M059J (cell line): ENCODE measurements at places on chromosomes 4 and X. TPM values are rescaled to one million over a fixed set of nuclear protein-coding genes. Genes with fewer than 3 reads are reported as not detected.
A peak's percentile ranks its signal among the peaks of the same experiment; 100 is the strongest.

BRS3 gene
- not detected in 2 replicates for total RNA-seq

GRCh38 chrX:41110801-41111625 is 25.8 kb downstream of the USP9X start:
- DNase-seq, result no peak

ADH6 gene
- not detected in 2 replicates for total RNA-seq

SLC9B2 gene
- total RNA-seq, result 3.7 and 4.0 TPM in 2 replicates

- DNase-seq, result no peak
Observed at GRCh38 chr4:79764120-79764519, 308.9 kb downstream of the ANTXR2 start.

CDS1 gene
- 4.7 and 8.0 TPM in 2 replicates for total RNA-seq

- DNase-seq, result no peak
Observed at GRCh38 chrX:103794119-103794518, 17.5 kb downstream of the PLP1 start.

DNA sequence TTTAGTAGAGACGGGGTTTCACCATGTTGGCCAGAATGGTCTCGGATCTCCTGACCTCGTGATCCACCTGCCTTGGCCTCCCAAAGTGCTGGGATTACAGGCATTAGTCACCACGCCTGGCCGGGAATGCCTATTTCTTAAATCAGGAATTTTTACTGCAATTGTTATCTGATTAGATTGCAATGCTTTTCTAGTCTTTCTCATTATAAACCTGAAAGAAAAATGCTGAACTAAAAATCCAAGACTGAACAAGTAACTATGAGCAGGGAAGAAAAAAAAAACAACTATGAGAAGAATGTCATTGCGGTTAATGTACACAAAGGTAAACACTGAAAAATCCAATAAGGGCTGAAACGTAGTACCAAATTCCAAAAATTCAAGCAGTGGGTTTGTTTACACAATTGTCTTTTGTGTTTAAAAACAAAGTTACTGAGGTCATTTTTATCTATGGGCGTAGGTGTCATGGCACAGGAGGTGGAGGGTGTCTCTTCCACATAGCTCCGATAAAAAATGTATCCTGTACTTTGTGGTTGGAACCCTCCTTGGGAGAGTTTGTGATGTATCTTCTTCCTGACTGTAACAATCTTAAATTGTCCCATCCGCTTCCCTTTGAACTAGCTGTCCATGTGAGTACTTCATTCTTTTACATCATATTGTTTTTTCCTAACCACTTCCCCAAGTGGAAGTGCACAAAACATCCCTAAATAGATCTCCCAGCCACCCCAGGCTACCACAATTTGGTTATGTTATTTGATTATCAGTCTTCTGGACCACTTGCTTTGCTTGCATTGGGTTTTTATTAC is 11.1 kb upstream of the TMEM156 start:
- DNase-seq, result peak; percentile 69

DNA sequence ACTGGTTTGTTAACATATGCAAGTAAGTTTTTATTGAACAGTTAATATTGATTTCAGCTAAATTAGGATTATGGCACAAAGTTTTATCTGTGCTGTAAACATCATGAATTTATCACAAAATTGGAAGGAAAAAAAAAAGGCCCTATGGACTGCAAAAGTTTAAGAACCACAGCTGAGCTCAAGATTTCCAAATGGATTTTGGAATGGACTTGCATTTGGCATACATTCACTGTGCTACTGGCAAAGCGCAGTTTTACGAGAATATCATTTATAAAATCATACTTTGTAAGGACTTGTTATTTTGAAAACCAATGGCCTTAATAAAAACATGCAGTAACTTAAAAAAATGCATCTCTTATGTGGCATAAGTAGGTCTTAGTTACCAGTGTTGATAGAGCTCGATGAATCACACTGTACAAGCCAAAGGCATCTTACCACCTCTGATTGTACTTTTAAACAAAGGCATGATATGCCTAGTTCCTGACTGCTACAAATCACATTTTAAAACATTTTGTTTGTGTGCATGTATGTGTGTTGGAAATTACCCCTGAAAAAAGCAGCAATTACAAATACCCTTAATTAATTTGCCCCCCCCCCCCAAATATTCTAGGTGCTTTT is 58.6 kb downstream of the TAB3 start:
- no peak for DNase-seq

- no peak for DNase-seq
Observed at GRCh38 chrX:16606142-16606720, 43.7 kb upstream of the S100G start.

GALNTL6 gene
- total RNA-seq, result not detected in 2 replicates

PAGE1 gene
- total RNA-seq, result 1.1 and 1.6 TPM in 2 replicates

LIAS gene
- 6.7 and 10.4 TPM in 2 replicates for total RNA-seq

DNA sequence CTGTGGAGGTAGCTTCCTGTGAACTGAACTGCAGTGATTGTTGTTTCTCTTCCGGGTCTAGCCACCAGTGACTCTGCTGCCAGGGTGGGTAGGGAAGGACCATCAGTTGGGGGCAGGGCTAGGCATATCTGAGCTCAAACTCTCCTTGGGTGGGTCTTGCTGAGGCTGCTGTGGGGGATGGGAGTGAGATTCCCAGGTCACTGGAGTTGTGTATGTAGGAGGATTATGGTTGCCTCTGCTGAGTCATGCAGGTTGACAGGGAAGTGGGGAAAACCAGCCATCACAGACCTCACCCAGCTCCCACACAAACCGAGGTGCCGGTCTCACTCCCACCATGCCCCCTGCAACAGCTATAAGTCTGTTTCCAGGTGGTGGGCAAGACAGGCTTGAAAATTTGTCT is 1937.8 kb downstream of the PCDH7 start:
- DNase-seq, result no peak

DNA sequence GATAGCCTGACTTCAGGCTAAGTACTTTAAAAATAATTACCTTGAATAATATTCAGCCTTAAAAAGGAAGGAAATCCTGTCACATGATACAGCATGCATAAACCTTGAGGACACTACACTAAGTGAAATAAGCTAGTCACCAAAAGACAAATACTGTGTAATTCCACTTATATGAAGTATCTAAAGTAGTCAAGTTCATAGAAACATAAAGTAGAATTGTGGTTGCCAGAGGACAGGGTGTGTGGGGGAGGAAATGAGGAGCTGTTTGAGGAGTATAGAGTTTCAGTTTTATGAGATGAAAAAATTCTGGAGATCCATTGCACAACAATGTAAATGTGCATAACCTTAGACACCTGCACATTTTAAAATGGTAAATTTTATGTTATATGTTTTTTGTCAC is 5.6 kb upstream of the STPG2 start:
- no peak for DNase-seq

- DNase-seq, result no peak
Observed at GRCh38 chr4:79390890-79391289, 17.1 kb downstream of the GK2 start.

SPP1 gene
- total RNA-seq, result 6.1 and 6.4 TPM in 2 replicates

DNA sequence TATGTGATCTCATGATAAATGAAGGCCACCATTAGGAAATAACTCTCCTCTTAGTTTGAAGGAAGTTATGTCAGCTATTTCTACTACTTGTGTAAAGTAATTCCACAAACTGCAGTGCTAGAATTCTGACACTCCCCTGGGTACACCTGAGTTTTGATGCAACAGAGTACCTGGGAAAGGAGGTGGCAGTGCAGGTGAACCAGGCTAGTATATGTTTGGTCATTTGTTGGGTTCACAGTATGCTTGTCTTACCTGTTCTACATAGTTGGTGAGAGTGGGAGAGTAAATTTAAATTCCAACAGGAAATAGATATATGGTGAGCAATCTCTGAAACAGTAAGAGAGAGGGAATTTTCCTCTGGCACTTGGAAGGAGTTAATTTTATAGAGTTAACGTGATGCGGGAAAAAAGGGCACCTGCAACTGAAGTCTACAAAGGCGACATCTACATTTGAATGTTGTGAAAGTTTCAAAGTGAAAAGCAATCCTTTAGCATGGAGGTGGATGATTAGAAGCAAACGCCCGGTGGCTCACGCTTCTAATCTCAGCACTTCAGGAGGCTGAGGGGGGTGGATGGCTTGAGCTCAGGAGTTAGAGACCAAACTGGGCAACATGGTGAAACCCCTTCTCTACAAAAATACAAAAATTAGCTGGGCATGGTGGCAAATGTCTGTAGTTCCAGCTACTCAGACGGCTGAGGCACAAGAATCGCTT is 8.3 kb upstream of the SLC10A6 start:
- no peak for DNase-seq

RNF150 gene
- 1.8 and 4.0 TPM in 2 replicates for total RNA-seq

DNA sequence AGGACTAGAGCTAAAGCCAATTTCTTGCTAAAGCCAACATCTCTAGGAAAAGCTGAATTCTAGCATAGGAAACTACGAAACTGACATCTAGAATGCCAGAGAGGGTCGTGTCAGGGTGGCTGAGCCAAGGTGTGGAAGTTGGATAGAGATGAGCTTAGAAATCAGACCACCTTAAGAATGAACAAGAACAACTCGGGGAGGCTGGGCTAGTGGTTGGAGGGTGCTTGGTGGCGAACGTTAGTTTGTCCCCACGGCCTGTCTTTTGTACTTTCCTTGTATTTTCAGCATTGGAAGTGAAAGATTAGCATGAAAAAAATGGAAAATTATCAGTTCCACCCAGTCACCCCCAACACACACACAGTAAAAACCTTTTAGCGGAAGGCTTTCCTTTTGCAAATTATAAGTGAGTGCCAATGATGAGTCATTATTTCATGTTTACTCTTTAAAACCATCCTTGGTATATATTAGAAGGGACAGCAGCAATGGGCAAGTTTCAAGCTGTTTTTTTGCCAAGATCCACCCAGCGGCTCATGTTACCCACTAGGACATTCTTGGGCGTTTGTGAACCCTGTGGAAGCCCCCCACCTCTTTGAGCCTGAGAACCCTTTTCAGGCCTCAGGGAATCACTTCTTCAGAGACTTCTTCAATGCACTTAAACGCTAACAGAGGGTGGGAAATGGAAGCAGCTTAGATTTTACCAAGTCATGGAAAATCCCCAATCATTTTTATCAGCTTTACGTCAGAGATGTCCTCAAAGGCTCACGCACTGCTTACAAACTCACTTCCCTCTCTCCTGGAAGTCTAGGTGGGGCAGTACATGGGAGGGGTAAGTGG is 4.9 kb upstream of the PPEF1 start:
- peak; percentile 76 for DNase-seq

TMSB15B gene
- total RNA-seq, result 27.8 and 34.3 TPM in 2 replicates

DNA sequence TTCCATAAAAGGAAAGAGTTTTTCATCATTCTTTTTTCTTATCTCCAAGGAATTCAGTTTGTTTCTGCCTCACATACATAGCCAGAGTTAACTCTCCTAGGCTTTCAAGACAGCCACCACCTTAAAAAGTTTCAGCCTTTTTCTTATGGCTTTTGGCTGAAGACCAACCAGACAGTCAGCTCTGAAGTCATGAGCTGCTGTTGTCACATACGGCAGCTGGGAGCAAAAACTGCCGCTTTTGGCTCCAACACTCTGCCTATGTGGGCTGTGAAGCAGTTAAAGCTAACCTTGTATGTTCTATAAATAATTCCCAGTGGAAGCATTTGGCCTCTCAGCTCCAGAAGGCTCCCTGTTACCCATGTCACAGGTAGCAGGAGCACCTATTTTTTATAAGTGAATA is 104.1 kb downstream of the KLHL4 start:
- DNase-seq, result peak; percentile 0

DNA sequence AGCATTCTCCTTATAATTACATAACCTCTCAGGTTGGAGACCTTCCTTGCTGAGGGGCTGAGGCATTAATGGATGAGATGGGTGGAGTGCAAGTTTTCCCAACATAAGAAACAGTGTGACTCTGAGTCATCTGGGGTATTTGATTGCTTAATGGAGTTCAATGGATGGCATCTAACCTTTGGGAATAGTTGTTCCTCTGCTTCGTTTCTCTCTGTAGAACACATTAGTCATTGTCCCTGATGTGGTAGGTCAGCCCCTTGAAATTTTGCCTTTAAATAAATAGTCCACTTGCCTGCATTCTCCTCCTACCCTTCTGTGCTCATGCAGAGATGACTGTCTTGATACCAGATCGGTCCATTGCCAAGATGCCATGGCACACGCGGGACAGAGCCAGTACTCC is 38.6 kb downstream of the SLITRK2 start:
- DNase-seq, result no peak

LDB2 gene
- total RNA-seq, result 26.9 and 33.5 TPM in 2 replicates

DNA sequence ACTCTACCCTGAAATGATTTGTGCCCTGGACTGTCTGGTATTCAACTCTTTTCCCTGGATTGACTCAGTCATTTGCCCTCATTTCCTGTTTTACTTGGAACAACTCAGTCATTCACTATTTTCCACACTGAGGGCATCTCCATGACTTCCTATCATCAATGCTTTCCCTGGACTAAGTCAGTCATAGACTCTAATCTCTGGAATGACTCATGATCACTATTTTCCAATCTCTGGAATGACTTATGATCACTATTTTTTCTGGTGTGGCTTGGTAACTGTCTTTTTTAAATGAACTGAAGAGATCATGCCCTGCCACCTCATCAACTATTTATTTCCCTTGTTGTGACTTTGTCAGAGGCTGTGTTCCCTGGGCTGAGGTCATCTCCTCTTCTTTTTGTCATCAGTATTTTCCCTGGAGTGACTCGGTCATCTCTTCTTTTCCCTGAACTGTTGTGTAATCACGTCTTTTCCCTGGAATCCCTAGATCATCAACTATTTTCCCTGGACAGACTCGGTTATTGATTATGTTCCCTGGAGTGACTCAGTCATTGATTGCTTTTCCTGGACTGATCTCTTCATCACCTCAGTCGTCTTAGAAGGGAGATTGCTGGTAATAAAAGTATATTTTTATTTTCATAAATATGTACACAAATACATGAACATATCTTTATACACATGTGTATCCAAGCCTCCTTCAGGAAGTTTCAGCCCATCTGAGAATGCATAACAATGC is 327.1 kb upstream of the VCX start:
- DNase-seq, result peak; percentile 50

DNA sequence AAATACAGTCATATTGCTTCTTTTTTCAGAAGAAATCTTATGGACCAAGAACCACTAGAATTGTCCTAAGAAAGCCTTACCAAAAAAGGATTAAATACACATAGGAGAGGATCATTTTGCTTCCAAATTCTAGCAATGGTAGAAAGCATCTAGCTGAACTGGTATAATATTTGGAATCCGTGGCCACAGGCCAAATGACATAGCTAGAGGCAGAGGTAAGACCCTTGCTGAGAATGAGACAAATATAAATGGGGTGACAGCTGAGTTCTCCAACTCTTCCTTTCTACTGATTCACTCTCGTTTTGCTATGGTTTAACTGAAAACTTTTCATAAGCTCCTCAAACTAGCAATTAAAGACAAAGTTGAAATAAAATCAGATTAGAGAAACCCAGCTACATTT is 150.0 kb downstream of the TTC29 start:
- DNase-seq, result no peak

MAGEE2 gene
- total RNA-seq, result not detected in 2 replicates

GRCh38 chr4:152655272-152656129 is 24.3 kb downstream of the TMEM154 start:
- no peak for DNase-seq
